NCI-H1436 treated with DMSO at 0.1 percent for 48 hours (cell line): ENCODE measurements at places on chromosomes 11 and 22.

- no peak for DNase-seq
Measured at GRCh38 chr22:21639359-21639758, 2.7 kb upstream of the SDF2L1 start.

DNA sequence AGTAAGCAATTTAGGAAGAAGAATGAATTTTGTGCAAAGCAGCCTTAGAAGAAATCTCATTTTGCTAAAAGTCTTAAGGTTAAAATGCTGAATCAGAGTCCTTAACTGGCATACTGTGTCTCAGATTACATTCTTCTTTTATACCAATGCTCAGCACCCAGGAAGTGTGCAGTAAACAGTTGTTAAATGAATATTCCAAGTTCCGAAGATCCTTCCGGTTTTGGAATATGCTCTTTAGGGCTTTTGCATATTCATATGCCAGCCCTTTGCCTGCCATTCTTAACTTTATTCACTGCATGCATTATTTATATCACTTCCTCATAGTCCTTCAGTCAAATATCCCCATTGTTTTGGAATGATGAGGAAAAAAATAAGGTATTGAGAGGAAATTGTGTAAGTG lies 242.0 kb downstream of the DDX10 start:
- no peak for DNase-seq

DNA sequence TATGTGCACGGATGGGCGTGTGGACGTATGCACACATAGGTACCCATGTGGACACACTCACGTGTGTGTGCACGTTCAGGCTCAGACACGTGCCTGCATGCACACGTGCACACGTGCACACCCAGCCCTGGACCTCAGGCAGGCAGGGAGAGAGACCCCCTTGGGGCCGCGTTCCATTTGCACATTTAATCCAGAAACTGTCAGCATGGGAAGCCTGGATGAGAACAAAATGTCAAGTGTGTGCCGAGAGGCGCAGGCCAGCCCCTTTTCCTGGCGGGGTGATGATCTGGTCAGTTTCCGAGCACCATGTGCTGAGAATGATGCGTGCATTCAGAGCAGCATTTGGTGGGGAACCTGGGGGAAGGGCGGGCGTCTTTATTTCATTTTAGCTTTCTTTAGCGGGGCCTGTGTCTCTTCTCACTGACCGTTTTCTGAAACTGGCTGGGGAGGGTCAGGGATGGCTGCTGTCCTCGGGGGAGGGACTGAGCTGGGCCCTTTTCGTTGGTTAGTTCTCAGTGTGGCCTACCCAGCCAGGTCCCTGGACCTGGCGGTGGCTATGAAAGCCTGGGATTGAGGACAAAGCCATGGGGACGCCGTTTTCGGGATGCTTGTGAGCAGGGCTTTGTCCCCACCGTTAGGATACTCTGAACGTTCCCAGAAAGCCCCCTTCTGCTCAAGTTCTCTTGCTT lies 96.3 kb downstream of the KCNQ1 start:
- no peak for DNase-seq

DNA sequence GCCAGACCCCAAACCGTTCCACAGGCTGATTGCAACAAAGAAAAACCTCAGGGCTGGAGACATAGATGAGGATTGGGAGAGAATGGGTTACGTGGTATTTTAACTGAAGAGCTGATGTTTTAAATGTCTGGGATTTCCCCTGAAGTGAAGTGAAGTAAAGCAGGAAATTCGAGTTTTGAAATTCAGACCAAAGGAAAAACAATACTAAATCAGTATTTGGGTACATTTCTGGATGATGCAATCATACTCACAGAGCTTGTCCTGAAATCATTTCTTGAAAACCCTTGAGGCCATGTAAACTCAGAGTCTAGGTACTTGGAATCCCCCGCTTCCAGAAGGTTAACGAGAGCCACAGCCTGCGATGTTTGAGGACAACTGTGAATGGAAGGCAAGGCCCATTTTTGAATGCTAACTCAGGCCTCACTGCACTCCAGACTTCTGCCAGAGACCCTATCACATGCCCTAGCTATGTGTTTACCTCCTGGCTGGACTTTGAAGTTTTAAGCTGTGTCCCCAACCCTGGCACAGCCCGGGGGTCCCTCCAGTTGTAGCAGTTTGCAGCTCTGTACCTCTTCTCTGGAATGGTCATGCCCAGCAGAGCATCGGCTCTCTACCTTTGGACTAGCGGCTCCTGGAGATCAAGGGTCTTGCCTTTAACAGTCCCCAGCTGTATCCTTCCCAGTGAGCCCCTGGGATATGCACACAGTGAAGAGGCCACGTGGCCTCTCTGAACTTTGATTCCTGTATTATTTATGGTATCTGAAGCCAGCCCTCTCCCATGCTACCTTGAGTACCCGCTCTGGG lies 5.4 kb upstream of the FTH1 start:
- no peak for DNase-seq

DNA sequence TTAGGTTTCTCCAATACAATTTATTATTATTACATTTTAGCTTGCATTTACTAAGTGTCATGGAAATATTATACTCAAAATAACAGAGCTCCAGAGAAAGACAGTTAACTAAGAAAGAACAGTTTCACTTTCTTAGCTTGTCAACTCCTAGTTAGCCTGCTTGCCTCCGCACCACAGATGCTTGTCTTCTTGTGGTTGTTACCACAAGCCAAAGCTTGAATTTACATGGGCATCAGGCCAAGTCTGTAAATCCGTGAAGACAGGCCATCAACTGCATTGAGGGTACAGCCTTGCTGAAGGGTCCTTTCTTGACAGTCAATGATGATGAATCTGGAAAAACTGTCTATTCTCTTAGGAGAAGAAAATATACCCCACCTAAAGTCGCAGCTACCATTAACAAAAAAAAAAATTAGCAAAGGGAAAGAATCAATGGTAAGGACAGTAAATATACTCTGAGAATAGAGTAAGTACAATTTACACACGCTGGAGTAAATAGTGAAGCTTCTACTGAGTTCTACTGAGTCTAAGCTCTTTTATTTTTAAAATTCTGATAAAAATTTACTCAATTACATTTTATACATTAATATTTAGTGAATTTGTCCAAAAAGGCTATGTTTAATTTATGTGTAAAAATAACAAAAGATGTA lies 15.6 kb upstream of the DENND5A start:
- no peak for DNase-seq

- no peak for DNase-seq
Measured at GRCh38 chr22:26047516-26047915, 121.7 kb upstream of the SEZ6L start.

- no peak for DNase-seq
Measured at GRCh38 chr11:102604875-102605274, 20.3 kb downstream of the MMP20 start.

- no peak for DNase-seq
Measured at GRCh38 chr11:13184295-13184794, 93.2 kb upstream of the BMAL1 start.

GRCh38 chr11:129279326-129280026 lies 87.4 kb upstream of the ARHGAP32 start:
- DNase-seq, result no peak

- DNase-seq, result no peak
Measured at GRCh38 chr11:113796663-113797259, 17.2 kb downstream of the CLDN25 start.

- no peak for DNase-seq
Measured at GRCh38 chr11:79663017-79663416, 222.2 kb upstream of the TENM4 start.

DNA sequence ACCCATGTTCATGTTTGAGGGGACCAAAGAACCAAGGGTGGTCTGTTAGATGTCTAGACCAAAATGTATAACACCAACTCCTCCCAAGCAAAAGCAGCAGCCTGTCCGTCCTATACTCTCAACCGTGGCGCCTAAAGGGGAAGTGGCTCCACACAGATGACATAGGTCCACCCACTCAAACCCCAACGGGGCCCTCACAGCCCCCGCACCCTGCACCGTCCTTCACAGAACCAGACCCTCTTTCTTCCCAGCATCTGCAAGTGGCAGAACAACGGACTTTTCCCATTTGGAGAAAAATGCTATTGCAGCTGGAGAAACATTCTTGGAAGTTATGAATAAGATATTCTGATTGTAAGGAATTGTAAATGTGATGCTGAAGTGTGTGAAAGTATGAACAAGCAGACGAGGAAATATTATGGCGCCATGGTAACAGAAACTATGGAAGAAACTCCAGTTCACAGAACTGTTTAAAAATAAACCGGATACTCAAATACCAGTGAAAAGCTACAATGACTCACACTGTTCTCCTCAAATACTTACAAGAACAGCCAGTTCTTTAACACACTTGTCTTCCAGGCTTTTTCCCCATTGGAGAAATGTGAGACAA lies 76.5 kb upstream of the ARFGAP3 start:
- DNase-seq, result no peak

DNA sequence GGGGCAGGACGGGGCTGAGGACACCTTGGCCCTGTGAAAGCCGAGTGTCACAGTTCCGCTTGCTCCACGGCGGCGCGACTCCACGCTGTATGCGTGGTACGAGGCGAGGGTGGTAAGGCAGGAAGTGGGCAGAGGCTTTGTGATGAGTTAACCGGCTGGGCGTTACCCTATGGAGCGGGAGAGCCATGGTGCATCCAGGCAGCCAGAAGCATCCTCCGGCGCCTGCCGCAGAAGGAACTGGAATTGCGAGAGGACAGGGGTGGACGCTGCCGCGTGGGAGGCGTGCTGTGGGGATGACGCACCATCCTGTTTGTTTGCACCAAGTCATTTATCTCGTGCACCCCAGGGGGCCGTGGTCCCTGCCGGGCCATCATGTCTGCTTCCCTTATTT lies 643.9 kb downstream of the BRD1 start:
- DNase-seq, result no peak

DNA sequence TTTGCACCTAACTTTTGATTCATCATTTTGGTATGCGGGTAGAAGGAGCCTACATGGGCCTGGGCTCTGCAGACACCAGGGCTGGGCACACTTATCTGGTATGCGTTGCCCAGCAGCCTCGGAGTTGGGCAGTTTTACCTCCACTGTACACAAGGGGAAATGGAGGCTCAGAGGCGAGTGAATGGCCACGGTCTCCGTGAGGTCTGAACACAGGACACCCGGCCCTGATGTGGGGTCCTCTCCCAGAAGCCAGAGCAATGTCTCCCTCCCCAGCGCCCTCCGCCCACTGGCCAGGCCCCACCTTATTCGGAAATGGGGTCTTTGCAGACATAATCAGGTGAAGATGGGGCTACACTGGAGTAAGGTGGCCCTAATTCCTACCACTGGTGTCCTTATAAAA lies 43.7 kb downstream of the OSBPL5 start:
- no peak for DNase-seq

- no peak for DNase-seq
Measured at GRCh38 chr11:86118253-86118652, 49.4 kb upstream of the PICALM start.

- no peak for DNase-seq
Measured at GRCh38 chr11:69613594-69613993, 27.4 kb upstream of the CCND1 start.

DNA sequence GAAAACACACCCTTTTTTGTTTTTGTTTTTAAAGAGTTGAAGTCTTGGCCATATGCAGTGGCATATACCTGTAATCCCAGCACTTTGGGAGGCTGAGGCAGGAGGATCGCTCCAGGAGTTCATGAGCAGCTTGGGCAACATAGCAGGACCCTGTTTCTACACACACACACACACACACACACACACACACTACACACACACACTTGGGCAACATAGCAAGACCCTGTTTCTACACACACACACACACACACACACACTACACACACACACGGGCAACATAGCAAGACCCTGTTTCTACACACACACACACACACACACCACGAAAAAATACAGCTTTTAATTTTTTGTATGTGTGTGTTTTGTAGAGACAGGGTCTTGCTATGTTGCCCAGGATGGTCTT lies 54.5 kb downstream of the HIPK3 start:
- no peak for DNase-seq

DNA sequence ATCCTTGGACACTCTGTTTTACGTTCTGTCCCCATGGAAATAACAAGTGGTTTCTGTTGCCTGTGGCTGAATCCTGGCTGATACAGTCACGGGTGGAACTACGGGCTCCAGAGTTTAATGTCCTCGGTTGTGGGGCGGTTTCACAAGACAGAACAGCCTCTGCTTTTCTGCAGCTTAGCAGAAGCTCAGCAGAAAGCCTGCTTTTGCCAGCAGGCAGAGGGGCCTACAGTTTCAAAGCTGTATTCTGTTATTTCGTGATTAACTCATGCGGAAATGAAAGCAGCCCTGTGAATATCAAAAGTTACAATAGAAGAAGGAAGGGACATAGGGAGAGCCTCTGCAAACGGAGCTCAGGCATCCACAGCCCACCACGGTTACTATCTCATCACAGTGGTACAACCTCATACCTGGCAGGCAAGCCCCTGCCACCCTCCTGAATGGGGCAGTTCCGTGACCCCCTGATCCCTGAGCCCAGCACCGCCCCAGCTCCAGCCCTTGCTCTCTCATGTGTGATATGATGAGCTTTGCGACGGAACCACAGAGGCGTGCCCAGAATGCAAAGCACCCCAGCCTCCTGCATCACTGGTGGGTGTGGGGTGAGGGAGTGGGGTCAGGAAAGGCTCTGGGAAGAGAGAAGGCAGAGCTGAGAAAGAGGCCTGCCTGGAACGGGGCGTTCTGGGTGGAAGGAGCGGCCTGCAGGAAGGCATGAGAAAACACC lies 360.6 kb downstream of the BRD1 start:
- DNase-seq, result no peak

- no peak for DNase-seq
Measured at GRCh38 chr11:113245216-113245615, 69.2 kb upstream of the TTC12 start.

DNA sequence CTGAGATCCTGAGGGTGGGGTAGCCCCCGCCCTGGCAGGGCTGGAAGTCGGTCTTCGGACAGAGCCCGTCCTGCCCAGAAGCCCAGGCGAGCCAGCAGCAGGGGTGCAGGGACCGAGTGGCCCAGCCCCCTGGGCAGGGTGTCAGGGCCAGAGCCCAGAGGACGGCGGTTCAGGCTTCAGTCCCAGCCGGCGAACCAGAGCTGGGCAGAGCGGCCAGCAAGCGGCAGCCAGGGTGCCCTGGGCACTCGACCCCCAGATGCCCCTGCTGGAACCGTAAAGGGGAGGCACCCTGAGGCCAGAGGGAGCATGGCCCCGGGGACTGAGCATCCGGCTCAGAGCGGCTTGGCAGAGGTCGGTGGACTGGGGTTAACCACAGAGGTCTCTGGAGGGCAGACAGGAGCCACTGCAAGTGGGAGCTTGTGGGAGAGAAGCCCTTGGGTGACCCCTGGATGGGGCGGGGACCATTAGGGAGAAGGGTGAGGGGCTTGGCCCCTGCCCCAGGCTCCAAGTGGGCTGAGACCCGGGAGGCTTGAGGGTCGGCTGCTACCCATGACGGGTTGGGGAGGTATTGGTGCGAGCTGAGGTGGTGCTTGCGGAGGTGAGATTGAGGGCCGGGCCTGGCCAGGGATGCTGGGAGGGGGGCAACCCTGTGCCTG lies 15.9 kb downstream of the LSP1 start:
- no peak for DNase-seq

GRCh38 chr22:22047266-22047665 lies 64.7 kb upstream of the TOP3B start:
- no peak for DNase-seq

DNA sequence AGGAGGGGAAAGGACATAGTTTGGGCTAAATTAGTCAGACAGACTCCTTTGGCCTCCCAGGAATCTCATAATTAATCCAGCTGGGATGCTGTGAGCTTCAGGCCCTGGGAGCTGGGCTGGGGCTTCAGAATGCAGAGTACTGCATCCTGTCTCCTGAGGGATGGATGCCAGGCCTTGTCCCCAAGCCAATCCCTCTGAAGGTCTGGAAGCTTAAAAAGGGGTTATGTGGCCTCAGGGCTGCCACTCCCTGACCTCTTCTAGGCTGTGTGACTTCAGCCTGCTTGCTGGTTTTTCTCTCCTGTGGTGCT lies 6.9 kb upstream of the LRRC32 start:
- DNase-seq, result no peak

- DNase-seq, result no peak
Measured at GRCh38 chr11:47523490-47524225, 29.3 kb downstream of the CELF1 start.
